Stimulated activated CD4-positive, alpha-beta T cell treated with anti-CD3 and anti-CD28 coated beads, TNF-alpha, amount 100 ng/mL, for 1 hour (primary cell): ENCODE measurements at places on chromosomes 4 and X.

DNA sequence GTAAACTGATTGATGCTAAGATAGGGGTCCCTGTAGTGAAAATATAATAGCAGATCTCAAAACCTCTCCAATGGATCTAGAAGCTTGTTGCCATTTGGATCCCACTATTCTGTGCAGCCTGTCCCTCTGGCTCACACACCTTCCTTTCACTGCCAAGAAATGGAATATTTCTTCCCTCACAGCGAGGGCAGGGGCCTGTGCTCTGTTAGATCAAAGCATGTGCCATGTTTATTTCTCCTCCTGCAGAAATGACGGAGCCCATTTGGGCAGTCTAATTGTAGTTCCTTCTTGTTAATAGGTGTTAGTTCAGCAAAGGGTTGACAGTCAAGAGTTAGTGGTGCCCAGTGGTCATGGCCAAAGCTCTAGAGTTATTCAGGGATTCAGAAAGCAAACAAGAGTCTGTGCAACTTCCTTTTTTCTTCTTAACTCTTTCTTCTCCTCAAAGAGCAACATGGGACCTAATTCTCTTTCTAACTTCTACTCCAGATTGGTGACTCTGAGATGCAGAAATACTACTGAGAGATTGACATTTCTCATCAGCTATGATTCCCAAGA lies 106.8 kb downstream of the STOX2 start:
- DNase-seq, result no peak

DNA sequence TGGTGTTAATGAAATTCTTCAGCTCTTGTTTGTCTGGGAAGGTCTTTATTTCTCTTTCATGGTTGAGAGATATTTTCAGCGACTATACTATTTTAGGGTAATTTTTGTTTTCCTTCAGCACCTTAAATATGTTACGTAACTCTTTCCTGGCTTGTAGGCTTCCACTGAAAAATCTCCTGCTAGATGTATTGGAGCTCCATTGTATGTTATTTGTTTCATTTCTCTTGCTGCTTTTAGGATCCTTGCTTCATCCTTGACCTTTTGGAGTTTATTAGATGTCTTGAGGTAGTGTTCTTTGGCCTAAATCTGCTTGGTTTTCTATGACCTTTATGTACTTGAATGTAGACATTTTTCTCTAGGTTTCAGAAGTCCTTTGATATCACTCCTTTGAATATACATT lies 93.6 kb downstream of the MMRN1 start:
- DNase-seq, result no peak

- no peak for DNase-seq
Observed at GRCh38 chrX:115583496-115584004, 22.6 kb downstream of the PLS3 start.

GRCh38 chr4:75612306-75612705 lies 18.0 kb downstream of the CDKL2 start:
- no peak for DNase-seq

DNA sequence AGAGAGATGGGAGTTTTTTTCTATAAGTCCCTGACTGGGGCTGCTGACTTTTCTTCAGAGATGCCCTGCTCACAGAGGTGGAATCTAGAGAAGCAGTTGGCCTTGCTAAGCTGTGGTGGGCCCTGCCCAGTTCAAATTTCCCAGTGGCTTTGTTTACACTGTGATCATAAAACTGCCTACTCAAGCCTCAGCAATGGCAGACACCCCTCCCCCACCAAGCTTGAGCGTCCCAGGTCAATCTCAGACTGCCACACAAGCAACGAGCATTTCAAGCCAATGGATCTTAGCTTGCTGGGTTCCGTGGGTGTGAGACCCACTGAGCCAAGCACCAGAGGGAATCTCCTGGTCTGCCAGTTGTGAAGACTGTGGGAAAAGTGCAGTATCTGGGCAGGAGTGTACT lies 199.8 kb upstream of the WDFY3 start:
- DNase-seq, result no peak

DNA sequence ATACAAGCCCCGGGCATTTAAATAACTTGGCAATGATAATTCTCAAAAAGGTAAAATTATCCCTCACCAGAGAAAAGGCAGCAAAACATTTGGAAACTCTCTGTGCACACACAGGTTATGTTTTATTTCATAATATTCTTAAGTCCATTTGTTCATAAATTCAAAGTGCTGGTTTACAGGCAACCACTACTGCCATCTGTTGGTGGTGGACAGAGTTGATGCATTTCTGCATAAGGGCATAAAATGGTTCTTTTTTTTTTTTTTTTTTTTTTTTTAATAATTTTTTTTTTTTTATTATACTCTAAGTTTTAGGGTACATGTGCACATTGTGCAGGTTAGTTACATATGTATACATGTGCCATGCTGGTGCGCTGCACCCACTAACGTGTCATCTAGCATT lies 31.5 kb upstream of the IL21 start:
- DNase-seq, result no peak

DNA sequence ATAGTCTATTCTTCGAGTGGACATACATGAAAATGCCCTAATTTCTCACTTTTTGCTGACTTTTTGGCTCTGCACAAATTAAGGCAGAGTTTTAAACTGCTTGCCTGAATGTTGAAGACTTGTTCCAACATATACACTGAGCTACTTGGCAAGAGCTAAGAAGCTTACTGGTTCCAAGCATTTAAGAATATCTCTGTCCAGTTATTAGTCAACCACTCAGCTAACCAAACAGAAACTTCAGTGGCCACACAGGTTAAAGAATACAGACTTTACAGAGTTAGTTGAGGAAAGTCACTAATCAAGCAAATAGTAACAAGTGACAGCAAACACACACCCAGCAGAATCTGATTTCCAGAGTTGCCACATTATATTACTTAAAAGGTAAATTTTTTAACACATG lies 35.5 kb downstream of the AMER1 start:
- DNase-seq, result no peak

DNA sequence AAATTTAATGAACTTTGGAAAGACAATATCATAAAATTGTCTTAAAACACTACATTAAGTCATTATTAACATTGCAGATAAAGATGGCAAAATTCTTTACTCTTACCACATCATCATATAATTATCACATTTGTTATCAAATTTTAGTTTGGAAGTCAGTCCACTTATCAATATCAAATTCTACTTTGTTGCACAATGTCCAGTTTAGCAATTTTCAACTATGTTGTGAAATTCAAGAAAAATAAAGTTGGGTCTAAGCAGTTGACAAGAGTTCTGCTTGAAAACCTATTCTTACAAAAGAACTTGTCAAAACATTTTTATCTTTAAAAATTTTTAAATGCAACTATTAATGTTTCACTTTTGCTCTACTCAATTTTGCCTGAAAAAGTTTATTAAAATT lies 44.7 kb upstream of the TET2 start:
- DNase-seq, result no peak

- no peak for DNase-seq
Observed at GRCh38 chrX:2484256-2484655, 16.5 kb downstream of the DHRSX start.

DNA sequence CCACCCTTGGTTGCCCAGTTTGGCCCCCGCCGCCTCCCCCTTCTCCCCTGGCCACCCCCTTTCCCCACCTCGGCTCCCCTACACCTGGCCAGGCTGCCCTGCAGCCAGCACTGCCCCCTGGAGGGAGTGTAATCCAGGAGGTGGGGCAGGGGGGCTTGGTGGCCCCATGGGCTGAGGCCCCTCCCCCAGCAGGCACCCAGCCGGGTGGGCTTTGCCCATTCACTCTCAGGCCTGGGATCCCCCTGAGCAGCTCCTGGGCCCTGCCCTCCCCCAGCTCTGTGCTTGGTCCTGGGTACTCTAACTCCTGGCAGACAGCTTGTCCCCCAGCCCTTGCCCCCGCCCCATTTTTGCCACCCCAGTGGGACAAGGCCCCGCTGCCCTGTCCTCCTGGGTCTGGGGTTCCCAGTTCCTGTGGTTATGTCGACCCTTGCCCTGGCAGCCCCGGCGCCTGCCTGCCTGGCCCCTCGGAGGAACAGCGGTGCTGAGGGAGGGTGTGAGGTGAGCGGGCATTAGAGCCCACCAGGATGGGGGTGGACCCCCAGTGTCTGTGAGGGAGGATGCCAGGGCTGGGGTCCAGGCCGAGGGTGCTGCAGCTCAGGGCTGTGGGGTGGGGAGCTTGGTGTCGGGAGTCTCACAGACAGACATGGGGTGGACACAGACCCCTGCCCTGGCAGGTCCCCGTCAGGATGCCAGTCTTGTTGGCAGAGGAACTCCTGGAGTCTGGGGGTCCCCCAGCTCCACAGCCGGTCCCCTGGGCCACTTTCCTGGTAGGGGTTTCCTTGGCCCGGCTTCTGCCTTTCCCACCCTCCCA lies 10.2 kb downstream of the NAT8L start:
- no peak for DNase-seq

DNA sequence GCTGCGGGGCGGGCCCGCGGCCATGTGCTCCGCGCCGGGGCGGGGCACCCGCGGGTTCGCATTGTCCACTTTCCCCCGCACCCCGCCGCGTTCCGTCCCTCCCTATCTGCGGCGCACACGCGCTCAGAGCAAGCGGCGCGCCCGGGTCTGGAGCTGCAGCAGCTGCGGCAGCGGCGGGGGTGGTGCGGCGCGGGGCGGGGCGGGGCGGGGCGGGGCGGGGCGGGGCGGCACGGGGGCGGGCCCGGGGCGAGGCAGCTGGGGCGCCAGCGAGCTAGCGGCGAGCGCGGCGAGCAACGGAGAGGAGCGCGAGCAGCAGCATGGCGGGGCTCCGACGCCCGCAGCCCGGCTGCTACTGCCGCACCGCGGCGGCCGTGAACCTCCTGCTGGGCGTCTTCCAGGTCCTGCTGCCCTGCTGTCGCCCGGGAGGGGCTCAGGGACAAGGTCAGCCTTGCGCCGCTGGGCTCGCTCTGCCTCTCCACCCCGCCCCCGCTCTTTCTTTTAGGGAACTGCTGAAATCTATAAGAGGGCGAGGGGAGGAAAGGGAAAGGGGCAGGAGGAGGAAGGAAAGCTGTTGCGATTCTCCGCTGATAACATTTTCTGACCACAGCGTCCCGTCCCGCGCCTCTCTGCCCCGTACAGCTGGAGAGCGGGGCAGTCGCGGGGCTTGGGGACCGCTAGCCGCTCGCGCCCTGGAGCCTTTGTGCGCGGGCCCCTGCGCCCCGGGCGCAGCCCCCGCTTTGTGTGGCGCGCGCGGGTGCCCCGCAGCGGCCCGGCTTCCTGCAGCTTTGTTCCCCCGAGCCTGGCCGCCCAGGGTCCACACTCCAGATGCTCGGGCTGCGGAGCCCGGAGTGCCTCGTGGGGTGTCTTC lies at the start of gene TMEM131L:
TSS of gene TMEM131L (plus strand) at position 280 of the 868 bp plus-strand sequence. CDS start at position 318, 38 bp downstream.
- DNase-seq, result peak; percentile 54

DNA sequence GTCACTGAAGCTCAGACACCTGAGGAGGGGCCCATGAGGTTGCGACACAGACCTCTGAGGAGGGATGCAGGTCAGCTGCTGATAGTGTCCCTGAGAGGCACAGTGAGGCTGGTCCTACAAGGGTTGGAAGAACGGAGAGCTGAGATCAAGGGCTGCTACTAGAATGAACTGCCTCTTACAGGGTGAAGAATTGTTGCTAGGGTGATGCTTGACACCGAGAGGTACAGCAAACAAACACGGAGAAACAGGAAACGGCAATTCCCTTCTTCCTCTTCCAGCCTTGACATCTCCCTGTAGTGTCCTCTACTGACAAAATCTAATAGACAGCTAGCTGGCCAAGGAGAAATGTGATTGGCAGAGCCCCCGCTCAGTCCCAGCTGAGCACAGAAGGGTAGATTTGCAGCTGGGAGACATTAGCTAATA lies 11.8 kb upstream of the HPGDS start:
- no peak for DNase-seq

DNA sequence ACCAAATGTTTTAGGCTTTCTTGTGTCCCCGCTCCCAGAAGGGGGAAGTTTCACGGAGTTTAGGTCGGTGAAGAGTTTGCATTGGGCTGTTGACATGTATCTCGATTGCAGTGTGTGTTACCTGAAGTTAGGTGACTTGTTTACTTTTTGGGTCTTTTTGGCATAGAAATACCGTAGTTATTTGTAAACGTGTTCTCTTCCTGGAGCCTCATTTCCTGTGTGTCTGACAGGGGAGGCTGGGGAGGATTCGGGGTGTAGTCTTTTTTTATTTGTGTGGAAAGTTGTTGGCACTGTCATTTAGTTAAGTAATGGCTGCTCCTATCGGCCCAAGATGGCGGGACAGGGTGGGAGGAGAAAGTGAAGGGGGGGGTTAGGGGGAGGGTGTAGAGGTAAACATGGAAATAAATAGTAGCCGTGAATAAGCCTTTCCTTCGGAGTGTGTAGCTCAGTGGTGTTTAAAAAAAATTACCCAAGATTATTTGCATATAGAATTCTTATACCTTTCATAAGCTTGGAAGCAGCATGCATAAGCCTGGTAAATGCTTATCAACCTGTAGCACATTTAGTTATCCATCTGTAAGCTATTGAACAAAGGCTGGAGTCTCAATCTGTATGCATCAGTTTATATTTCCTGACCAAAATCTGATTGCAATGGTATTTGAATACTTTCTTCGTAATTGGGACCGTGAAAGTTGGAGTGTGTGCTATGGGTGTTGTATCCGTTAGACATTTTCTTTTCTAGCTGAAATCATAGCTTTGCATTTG lies 1.6 kb downstream of the KDM6A start:
- peak; percentile 5 for DNase-seq

DNA sequence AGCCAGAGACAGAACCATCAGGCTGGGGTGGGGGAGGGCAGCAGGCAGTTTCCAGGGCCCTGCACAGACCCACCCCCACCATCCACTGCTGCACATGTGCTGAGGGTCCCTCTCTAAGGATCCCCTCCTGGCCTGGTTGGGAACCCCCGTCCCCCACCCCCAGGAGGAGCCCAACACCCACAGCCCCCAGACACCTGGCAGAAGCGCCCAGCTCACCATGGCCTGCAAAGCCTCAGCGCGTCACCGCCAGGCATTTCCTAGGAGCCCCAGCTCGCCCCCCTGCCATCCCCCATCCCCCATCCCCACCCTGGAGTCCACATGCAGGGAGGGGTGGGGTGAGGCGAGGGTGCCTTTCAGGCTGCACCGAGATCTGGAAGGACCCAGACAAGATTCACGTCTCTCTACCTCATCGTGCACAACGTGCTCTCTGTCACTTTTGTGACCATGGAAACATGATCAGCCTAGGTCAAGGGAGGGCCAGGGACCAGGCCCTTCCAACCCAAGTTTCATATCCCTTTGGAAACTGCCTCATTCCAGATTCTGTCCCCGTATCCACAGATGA lies 9.3 kb downstream of the MXD4 start:
- DNase-seq, result no peak
